Activated T-helper 1 cell treated with anti-CD3 and anti-CD28 coated beads, Interleukin-2, amount 50 U/mL, for 16 hours (primary cell): ENCODE measurements at places on chromosomes 7 and 10.

GRCh38 chr7:30559611-30560010 lies 35.1 kb upstream of the GARS1 start:
- DNase-seq, result no peak

DNA sequence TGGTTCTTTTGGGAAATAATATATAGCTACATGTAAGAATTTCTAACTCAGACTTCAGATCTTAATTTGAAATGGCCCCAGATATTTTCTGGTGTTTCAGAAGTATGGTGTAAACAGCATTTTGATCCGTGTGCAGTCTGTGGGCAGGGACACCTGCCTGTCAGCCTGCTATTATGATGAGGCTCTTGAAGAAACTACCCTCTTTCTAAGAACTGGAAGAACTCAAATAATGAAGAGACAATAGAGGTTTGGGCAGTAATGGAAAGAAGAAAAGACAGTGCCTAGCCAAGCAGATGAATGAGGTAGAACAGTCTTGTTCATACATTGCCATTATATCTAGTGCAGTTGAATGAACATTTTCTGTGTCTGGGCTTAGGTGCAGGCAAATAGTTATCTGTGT lies 256.6 kb downstream of the ARHGAP21 start:
- DNase-seq, result no peak

DNA sequence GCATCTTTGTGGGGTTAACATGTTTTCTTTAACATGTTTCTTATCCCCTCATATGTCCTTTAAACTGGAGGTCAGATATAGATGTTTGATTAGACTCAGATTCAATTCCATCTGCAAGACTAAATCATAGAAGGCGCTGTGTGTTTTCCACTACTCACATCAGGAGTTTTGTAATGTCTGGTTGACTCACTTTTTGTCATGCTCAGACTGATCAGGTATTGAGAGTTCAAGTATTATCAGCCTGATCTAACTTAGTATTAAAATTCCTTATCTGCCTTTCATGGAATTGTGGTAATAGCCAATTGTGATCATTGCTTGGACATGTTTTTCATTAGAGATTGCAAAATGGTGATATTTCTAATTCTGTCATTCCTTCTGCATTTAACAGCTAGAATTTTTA lies 30.2 kb downstream of the ENTPD7 start:
- no peak for DNase-seq

DNA sequence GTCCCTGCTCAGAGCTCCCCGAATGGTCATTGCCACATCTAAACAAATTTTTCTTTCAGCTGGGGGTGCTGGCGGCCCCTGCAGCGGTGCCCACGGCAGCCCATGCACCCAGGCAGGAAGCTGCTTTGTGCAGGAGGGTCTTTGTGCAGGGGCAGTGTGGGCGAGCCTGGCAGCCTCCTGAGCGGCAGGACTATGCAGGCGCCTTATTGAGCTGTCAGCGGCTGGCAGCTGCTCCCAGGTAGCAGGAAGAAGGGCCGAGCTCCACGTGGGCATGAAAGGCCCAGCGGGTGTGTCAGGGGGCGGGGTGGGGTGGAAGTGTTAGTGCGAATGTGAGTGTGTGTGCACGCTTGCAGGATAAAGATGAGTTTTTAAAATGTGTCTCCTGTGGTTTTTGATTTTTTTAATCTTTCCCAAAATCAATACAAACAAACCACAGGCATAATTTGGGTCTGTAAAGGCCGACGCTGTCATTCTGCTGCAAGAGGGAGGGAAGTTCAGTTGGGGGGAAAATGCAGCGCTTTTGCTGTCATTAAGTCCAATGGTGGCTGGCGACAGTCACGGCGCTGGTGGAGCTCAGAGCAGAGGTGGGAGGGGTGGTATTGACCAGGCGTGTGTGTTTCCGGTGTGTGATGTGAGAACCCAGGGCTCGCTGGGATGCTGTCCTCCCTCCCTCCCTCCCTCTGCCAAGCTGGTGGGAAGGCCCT lies 83.9 kb downstream of the LHPP start:
- no peak for DNase-seq

GRCh38 chr7:144656965-144657517 lies 178.8 kb downstream of the TPK1 start:
- DNase-seq, result no peak

DNA sequence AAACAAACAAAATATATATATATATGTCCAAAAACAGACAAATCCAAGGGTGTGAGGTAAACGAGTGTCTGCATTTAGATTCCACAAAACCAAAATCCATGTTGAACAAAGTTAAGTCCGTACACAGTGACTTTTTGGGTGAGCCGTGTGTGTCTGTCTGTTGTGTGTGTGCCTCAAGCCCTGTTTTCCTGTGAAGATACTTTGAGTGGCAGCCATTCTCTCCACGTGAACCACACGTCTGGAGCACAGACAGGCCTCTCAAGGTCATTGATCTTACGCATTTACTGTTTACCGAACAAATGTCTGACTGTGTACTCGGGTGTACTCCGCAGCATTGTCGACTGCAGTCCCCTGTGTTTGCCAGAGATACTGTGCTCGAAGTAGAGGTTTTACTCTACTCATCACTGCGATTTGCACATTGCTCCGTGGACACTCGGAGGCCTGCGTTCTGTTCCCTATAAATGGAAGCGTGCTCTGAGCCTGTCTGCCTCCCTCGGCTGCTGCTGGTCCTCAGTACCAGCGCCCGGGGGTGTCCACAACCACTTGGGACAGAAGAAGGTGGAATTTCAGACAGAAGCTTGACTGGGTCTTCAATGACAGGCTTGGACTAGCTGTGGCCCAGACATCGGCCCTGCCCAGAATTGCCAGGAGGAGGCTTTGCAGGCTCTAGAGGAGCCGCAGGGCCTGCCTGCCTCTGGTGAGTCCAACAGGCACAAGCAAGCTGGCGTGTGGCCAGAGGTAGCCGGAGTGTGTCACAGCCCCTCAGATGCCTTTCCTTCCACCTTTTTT lies 22.1 kb downstream of the CYP17A1 start:
- DNase-seq, result no peak

GRCh38 chr10:132679640-132680039 lies 106.3 kb downstream of the NKX6-2 start:
- no peak for DNase-seq

- DNase-seq, result no peak
Measured at GRCh38 chr10:121678631-121679174, 80.5 kb upstream of the FGFR2 start.

DNA sequence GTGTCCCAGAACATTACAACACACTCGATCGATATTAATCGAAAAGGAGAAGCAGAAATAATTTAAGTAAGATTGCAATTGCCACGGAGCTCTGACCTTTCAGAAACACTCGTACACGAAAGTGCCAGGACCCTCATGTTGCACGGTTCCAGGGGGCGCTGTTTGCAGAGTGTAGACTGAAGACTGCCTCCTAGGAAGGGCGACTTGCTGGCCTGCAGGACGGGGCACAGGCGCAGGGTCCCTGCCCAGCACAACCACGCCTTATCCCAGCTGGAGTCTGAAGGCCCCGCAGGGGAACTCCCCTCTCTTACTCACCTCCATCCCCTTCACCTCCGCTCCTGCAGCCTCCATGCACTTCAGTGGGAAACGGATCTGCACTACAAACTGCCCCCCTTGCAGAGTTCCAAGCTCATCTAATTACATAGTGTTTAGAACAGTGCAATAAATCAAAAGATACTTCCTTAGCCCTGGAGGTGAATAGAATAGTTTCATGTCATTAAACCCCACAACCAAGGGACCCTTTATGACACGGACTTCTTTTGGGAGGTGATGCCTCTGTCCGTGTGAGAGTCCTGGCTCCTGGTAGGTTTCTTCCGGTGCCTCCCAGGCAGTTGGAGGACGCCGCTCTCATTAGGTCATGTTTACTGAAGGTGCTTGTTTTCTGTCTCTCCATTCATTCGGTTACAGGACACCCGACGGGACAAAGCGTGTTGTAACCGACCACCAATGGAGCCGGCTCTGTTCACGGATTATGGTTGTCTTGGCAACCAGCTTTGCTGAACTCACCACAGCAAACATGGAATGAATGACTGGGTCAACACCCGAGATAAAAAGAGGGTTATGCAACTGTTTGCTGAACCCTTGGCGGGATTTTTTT lies 262.2 kb downstream of the BAMBI start:
- no peak for DNase-seq

- no peak for DNase-seq
Measured at GRCh38 chr10:33151344-33151864, 183.1 kb downstream of the NRP1 start.

DNA sequence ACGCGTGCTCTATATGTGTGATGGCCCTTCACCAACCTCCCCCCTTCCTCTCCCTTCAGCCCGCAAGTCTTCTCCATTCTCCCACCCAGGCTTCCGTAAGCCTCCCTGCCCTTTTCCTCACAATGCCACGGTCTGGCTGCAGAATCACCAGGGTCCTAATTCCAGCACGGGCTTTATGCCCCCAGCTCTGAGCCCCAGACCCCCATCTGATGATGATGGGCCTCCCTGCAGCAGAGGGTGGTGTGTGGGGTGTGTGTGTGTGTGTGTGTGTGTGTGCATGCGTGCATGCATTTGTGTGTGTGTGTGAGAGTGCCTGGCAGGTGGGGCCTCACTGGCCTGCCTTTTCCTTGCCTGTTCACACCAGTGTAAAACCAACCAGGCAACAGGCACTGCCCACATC lies 109.9 kb downstream of the OAT start:
- DNase-seq, result no peak

DNA sequence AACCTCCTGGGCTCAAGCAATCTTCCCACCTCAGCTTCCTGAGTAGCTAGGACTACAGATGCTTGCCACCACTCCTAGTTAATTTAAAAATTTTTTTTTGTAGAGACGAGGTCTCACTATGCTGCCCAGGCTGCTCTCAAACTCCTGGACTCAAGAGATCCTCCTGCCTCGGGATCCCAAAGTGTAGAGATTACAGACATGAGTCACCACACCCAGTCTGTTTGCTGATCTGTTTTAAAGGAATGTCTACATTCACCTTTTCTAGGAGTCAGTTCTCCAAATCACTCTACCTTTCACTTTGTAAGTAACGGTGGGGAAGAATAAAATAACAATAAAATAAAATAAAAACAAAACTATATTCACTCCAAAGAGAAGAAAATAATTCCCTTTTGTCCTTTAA lies 86.6 kb upstream of the AGBL3 start:
- no peak for DNase-seq

DNA sequence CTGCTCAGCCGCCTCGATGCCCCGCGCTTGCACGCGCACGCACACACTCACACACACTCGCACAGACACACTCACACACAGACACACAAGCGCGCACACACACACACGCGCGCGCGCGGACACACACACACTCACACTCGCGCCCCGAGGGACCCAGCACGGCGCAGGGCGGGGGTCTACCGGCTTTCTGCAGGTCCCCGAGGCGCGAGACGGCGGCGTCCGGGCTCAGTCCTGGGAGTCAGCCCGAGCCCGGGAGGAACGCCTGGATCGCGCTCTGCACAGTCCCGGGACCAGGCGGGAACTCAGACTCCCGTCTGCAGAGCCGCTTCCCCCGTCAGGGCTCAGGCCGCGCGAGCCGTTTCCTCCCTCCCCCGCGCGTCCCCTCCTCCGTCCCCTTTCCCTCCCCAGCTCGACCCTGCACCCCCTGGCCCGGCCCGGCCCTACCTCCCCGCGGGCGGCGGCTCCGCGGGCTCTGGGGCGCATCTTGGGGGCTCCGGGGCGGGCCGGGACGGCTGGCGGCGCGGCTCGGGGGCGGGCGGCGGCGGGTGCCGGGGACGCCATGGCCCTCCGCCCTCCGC lies 464 bp downstream of the DENND2A start:
- DNase-seq, result no peak

DNA sequence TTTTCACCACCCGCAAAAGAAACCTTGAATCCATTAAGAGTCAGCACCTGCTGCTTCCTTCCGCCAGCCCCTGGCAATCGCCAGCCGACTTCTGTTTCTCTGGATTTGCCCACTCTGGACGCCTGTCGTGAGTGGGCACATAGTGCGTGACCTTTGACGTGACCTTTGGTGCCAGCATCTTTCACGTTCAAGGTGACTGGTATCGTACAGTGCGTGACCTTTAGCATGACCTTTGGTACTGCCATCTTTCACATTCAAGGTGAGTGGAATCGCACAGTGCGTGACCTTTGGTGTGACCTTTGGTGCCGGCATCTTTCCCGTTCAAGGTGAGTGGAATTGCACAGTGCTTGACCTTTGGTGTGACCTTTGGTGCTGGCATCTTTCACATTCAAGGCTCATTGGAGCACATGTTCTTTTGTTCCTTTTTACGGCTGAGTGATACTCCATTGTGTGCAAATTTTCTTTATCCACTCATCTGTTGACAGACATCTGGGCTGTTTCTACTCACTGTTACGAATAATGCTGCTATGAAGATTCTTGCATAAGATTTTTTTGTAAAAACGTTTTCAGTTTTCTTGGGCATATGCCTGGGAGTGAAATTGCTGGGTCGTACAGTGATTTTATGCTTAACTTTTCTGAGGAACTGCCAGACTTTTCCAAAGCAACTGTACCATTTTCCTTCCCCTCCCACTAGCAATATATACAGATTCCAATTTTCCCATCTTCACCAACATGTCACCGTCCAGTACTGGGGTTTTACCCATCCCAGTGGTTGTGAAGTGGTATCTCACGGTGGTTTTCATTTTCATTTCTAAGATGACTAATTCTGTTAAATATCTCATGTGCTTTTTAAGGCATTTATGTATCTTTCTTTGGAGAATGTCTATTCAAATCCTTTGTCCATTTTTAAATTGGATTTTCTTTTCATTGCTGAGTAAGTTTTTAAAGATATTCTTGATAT lies 145.3 kb downstream of the DIP2C start:
- no peak for DNase-seq

GRCh38 chr10:47101807-47102206 lies 190.6 kb downstream of the PTPN20 start:
- no peak for DNase-seq

- no peak for DNase-seq
Measured at GRCh38 chr10:17783751-17784150, 25.4 kb upstream of the MRC1 start.

DNA sequence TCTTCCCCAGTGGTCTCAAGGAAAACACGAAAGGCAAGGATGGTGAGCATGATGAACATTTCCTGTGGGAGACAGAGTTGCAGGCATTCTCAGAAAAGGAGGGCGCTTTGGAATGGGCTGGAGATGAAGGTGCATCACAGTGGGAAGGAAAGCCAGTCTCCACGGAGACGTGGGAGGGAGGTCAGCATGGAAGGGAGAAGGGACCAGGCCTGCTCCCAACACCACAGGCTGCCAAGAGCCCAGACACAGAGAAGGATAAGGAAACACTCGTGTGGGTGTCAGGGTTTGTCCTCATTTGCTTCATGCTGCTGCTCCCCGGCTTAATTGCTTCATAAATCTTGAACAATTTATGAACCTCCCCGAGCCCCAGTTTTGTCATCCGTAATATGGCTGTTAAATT lies 231.5 kb upstream of the ZNF32 start:
- no peak for DNase-seq

- no peak for DNase-seq
Measured at GRCh38 chr7:107973861-107974260, 29.1 kb downstream of the LAMB1 start.

- DNase-seq, result no peak
Measured at GRCh38 chr10:29083096-29083495, 205.8 kb upstream of the LYZL1 start.

DNA sequence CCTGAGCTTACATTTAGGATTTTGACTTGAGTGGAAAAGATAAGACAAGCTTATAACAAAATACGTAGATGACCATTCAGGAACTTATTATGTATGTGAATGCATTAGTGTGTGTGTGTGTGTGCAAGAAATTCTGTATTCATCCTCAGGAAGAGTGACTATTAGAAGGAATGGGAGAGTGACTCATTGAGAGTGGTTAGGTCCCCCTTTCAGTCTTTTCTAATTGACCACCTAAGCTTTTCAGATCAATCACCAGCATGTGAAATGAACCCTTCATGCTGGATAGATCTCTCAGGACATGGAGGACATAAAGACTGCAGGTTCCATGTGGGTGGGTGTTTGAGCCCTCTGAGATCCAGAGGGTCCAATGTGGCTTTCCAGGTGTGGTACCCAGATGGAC lies 153.5 kb downstream of the MBL2 start:
- DNase-seq, result no peak
